Natural killer cell treated with Interleukin-12 subunit alpha and Interleukin-12 subunit beta and Interleukin-15 and Interleukin-18, amount 100 ng/mL, for 72 hours (primary cell): ENCODE measurements at places on chromosomes 5 and 9.

DNA sequence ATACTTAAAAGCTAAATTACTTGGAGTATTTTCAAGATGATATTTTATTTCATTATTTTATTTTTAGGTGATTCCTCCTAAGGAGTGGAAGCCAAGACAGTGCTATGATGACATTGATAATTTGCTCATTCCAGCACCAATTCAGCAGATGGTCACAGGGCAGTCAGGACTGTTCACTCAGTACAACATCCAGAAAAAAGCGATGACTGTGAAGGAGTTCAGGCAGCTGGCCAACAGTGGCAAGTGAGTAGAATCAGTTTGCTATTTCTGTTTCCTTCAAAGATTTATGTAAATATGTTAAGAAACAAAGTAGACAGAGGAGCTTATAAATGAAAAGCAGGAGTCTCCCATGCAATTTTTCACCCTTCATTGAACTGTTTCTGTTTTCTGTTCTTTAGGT, 47.8 kb downstream of the KDM4C start:
- DNase-seq = no peak

GRCh38 chr9:4070266-4070665, 229.6 kb downstream of the GLIS3 start:
- no peak for DNase-seq

- DNase-seq = no peak
Measured at GRCh38 chr9:111621895-111622480, 9.1 kb upstream of the DNAJC25 start.

- no peak for DNase-seq
Measured at GRCh38 chr5:61298580-61298979, 33.5 kb upstream of the ZSWIM6 start.

DNA sequence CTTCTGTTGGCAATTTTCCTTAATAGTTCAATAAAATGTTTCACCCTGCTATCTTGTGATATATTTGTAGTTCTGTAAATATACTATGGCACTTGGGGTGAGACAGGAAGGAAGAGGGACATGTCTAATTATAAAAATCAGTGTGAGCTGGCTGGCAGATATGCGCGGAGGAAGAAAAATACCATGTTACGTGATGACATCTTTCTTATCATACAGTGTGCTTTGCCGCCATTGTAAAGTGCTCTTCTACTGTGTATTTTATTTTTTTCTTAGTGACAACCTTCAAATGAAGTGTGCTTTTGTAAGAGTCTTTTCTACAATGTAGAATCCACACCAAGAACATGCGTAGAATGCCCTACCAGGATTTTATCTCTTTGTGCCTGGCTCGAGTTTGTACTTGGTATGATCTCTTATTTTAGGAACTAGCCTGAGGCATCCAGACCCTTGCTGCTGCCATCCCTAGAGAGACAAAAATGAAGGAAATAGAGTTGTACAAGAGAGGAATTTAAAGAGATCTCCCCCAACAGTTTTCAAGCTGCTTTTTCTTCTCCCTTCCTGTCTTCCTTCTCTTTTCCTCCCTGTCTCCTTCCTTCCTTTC, 46.7 kb upstream of the RIOK2 start:
- no peak for DNase-seq

- no peak for DNase-seq
Measured at GRCh38 chr5:149162401-149163084, 21.2 kb downstream of the ABLIM3 start.

- DNase-seq = no peak
Measured at GRCh38 chr5:93755716-93756115, 14.3 kb upstream of the POU5F2 start.

DNA sequence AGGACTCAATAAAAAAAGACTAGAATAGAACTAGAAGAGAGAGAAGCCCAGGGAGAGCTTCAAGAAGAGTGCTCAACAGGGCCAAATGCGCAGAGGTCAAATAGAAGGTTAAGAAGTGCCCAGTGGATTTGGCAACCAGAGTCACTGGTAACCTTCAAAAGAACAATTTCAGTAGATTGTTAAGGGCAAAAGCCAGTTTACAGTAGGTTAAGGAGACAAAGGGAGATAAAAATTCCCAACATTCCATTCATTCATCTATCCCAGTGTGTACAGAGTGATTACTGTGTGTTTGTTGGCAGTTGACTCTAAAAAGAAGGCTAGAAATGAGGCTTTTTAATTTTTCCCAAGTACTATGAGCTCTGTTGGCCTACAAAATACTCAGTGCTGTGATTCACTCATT, 69.4 kb downstream of the RIGI start:
- no peak for DNase-seq

DNA sequence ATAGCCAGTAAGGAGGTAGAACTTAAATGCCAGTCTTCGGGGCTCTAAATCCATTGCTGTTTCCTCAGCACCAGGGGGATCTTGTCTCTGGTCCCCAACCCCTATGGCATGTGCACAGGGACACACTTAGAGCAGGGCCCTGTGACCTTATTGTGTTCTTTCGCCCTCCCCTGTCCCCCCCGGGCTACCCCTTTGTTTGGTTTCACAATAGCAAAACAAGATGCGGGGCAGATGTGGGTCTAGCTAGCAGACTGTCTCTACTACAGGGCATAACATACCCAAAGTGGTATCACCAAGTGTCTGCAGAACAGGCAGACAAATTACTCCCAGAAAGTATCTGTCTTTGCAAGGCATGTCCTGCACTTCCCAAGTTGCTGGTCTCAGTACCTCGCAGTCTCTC, 2.1 kb downstream of the FBLL1 start:
- no peak for DNase-seq

- no peak for DNase-seq
Measured at GRCh38 chr5:77957516-77957915, 181.4 kb upstream of the TBCA start.

GRCh38 chr5:65059681-65060598, 291.2 kb downstream of the CWC27 start:
- DNase-seq = no peak

- no peak for DNase-seq
Measured at GRCh38 chr5:160166973-160167623, 47.8 kb upstream of the PWWP2A start.

- DNase-seq = no peak
Measured at GRCh38 chr9:119289740-119290433, 79.3 kb downstream of the BRINP1 start.

DNA sequence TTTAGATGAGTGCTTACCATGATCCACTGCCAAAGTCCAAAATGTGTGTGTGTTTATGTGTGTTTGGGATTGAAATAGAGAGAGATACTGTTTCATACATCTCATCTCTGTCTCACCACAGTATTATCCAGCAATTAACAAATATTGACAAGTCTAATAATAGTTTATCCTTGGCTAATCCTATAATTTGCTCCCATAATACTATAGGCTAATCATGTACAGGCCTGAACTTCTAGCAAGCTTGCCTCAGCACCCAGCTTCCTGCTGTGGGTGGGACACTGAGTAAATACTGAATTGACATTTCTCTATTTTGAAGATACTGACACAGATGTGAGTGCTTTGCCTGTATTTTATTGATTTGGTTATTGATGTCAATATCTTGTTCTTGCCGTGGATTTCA, 35.3 kb upstream of the KCNV2 start:
- DNase-seq = no peak

- DNase-seq = peak; percentile 15
Measured at GRCh38 chr5:79850316-79850822, 140.7 kb downstream of the MTX3 start.

GRCh38 chr5:56512313-56512996, 279.3 kb upstream of the ANKRD55 start:
- no peak for DNase-seq

- DNase-seq = no peak
Measured at GRCh38 chr5:14995229-14995628, 123.7 kb upstream of the ANKH start.

GRCh38 chr5:132456296-132456986, 34.1 kb downstream of the IRF1 start:
- peak; percentile 90 for DNase-seq

- no peak for DNase-seq
Measured at GRCh38 chr5:171426266-171426665, 6.8 kb downstream of the FGF18 start.

DNA sequence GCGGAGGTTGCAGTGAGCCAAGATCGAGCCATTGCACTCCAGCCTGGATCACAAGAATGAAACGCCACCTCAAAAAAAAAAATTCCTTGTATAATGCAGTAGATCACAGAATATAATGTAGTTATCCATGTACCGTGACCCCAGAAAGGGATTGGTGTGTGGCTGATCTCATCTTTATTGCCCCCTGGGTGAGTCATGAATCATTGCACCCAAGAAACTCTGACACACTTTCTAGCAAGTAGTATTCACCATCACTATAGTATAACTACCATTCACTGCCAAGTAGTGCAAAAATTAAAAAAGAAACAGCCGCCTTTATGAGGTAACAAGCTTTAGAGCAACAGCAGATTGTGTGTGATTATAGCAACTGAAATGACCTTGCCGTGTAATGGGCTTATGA, 23.7 kb upstream of the ANKH start:
- no peak for DNase-seq

GRCh38 chr5:155434267-155434666, 420.7 kb downstream of the KIF4B start:
- DNase-seq = no peak

DNA sequence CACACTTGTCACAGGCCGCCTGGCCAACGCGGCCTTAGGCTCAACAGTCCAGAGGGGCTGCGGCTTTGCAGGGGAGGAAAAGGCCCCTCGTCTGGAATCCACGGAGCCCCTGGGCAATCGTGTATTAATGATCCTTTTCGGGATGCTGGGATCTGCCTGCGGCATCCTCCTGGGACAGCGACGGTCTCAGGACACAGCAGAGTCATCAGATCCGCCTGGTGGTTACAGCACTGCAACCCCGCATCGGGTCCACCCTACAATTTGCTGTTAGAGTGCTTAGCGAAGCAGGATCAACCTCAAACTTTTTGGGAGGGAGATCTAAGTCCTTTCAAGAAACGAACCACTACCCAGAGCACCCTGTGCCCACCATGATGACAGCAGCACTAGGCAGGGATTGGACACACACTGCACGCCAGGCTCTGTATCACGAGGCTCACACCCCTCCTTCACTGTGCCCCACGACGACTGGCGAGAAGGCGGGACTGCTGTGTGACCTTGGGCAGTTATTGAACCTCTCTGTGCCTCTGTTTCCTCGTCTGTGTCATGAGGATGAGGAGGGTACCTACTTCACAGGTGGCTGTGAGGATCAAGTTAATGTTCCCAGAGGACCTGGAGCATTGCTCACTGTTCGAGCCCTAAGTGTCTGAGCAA, 100.4 kb upstream of the COL5A1 start:
- peak; percentile 58 for DNase-seq

DNA sequence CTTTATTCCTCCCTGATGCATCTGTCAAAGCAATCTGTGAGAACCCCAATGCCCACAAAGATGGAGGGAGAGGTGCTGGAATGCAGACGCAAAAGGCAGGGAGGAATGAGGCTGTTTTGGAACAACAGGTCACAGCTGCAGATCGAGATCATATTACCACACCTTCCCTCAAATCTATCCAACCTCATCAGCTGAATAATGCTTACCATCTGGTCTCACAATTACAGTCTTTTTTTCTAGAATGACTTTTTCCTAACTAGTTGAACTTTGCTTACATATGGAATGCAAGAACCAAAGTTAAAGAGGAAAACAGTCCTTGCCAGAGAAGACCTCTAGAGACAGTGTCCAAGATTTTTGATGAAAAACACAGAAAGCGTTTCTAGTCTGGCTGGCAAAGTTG, 158.1 kb downstream of the LPAR1 start:
- no peak for DNase-seq

DNA sequence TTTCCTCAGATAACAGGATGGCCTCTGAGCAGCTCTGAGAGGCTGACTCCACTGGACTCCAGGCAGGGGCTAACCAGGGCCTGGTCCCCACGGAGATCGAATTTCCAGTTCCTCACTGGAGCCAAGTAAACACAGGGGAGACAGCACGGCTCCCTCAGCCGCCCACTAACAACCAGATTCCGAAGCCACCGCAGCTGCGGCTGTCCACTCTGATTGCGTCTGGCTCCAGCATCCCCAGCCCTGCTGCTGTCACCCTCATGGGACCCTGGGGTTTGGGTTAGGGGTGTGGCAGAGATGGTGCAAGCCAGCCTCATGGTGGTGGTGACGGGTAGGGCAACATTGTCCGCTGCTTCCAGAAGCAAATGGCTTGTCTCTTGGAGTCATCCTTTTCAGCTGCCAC, 172.6 kb downstream of the RGS3 start:
- peak; percentile 29 for DNase-seq

GRCh38 chr9:532707-533106, 308.8 kb upstream of the DMRT1 start:
- no peak for DNase-seq

DNA sequence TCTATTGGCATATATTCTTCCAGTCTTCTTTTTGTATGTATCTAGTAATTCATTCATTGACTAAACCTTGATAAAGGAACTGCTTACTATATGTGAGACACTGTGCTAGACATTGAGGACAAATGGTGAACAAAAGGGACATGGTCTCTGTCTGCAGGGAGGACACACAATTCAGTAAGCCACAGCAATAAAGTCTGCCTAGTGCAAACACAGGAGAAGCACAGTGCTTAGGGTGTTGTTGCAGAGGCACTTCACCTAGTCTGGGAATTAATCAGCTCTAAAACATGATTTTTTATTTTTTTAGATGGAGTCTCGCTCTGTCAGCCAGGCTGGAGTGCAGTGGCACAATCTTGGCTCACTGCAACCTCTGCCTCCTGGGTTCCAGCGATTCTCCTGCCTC, 6.4 kb upstream of the CCL28 start:
- DNase-seq = no peak

DNA sequence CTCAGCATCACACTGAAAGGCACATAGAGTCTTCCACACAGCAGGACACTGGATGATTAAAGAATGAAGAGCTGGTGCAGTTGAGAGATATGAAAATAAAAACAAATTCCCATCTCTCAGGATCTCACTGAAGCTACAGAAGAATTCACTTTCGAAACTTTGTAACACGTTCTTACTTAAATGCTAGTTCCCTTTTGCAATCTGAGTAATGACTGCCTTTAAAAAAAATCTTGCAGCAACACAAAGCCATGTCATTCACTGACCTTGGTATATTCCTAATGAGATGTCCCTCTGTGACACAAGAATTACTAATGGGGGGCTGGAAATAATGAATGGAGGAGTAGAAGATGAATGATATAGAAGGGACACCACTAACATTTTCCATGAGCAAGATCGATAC, 201.8 kb downstream of the GLIS3 start:
- no peak for DNase-seq

DNA sequence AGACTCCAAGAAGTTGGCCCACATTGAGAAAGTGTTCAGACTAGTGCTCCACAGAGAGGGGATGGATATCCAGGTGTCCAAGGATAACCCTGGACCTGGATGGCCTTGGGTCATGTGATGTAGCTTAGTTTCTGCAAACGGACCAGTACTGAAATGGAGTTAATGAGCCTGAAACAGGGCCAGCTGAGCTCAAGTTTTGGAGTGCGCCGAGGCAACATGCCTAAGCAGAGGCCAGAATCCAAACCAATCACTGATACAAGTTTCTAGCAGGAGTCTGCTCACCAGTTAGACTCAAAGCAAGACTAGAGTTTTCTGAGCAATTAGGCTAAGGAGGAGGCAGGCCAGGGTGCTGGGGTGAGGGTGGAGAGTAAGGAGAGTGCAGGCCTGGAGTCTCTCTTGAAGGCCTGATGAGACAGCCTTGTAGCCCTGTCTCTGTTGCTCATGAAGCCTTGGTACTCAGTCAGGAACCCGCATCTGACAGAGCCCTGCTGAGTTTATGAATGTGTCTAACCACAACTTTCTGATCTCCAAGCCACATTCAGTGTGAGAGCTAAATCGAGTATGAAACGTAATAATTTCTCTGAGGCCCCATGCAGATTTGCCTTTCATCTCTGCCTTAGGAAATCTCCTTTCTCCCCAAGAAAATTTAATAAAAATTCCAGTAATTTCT, 68.9 kb upstream of the EQTN start:
- DNase-seq = no peak

- no peak for DNase-seq
Measured at GRCh38 chr9:764986-765385, 76.5 kb upstream of the DMRT1 start.
